ENCODE measurements at places on chromosomes 7 and 10. TPM values are rescaled to one million over a fixed set of nuclear protein-coding genes. Genes with fewer than 3 reads are reported as not detected.

- no peaks in the 10 kb centered on the region for H3K27me3 ChIP-seq
- no peak for DNase-seq
- no peaks in the 10 kb centered on the region for H3K4me1 ChIP-seq
- H3K36me3 ChIP-seq: no peaks in the 10 kb centered on the region
- no peak overlapping the region for H3K4me3 ChIP-seq
- H3K27ac ChIP-seq: no peak overlapping the region
These were observed 123.6 kb downstream of the PRLHR start for GRCh38 chr10:118471863-118472262.

DNA sequence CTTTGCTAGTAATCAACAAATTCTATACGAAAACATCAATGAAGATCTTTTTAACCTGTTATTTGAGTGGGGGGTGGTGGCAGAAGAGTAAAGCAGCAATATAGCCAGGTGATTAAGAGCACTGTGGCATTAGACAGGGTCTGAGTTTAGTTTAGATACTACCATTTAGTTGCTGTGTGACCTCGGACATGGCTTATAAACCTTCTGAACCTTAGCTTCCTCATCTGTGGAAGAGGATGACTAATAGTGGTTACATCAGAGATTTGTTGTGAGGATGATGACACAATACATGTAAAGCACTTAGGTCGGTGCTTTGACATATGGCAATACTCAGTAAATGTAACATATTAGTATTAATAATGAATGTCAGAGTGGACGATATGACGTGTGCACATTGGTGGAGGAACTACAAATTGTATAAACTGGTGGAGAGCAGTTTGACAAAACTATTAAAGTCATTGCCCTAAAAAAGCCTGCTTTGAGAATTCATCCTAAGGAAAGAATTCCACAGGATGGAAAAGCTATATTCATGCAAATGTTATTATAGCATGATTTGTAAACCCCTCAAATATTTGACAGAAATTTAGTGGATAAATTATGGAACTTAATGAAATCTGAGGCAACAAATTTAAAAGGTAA lies 24.3 kb downstream of the SPAG6 start:
- no peaks in the 10 kb centered on the region for H3K36me3 ChIP-seq
- H3K4me1 ChIP-seq: no peaks in the 10 kb centered on the region
- H3K4me3 ChIP-seq: no peak overlapping the region
- no peaks in the 10 kb centered on the region for H3K27me3 ChIP-seq
- no peak overlapping the region for H3K27ac ChIP-seq

DNA sequence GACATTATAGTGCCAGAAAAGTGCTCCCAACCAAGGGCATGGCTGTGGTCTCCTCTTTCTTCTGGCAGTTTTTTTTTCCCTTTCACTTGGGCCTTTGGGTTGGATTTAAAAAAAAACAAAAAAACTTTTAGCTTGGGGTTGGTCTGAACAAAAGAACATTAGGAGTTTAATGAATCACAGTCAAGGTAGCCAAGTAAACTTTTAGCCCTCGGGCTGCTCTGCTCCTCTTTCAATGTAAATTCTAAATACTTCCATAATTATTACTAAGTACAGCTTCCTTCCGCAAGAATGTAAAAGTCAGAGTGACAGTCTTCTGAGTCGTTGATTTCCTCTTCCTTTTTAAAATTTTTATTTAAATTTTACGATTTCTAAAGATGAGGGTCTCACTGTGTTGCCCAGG lies 79.2 kb downstream of the NRF1 start:
- H3K27me3 ChIP-seq: no peaks in the 10 kb centered on the region
- H3K27ac ChIP-seq: no peak overlapping the region
- no peaks in the 10 kb centered on the region for H3K4me1 ChIP-seq
- no peak overlapping the region for H3K4me3 ChIP-seq

DNA sequence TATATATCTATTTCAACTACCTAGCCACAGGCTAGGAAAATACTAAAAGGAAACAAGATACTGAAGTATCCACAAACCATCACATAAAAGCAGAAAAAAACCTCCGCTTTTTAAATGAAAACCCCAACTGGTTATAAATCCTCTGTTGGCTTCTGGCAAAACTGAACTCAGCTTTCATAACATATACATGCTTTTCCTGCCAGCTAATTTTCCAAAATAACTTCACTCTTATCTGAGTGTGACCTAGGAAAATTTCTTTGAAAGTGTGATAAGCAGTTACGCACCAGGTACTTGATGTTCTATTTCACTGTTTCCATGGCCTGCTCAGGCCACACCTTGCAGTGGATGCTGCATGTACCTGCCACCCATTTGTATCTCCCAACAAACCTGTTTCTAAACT lies 11.8 kb downstream of the FAM3C start:
- peaks cover 1% of the 10 kb centered on the region for H3K36me3 ChIP-seq
- no peak for DNase-seq
- H3K4me1 ChIP-seq: no peaks in the 10 kb centered on the region
- H3K27ac ChIP-seq: no peak overlapping the region
- no peak overlapping the region for H3K4me3 ChIP-seq

DNA sequence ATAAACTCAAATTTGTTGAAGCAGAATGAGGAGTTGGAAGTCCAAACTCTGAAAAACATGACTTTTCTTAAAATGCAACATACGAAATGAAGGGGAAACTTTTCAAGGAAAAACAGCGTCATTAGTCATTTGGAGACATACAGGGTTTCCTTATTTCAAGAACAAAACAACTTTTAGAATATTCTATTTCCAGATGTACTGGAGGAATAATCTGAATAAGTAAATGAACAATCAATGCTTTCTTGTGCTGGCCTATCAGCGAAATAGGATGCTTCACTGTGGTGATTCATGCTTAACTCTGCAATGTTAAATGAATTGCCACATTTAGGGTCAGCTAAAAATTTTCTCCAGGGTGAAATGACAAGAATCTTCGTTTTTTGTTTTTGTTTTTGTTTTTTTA lies 114.3 kb downstream of the SEMA3C start:
- H3K27me3 ChIP-seq: no peaks in the 10 kb centered on the region
- no peak overlapping the region for H3K27ac ChIP-seq
- DNase-seq: no peak
- no peaks in the 10 kb centered on the region for H3K4me1 ChIP-seq

GRCh38 chr7:131335639-131336381 lies 8.1 kb downstream of the MKLN1 start:
- no peaks in the 10 kb centered on the region for H3K36me3 ChIP-seq
- H3K4me3 ChIP-seq: no peak overlapping the region
- no peaks in the 10 kb centered on the region for H3K27me3 ChIP-seq

DNA sequence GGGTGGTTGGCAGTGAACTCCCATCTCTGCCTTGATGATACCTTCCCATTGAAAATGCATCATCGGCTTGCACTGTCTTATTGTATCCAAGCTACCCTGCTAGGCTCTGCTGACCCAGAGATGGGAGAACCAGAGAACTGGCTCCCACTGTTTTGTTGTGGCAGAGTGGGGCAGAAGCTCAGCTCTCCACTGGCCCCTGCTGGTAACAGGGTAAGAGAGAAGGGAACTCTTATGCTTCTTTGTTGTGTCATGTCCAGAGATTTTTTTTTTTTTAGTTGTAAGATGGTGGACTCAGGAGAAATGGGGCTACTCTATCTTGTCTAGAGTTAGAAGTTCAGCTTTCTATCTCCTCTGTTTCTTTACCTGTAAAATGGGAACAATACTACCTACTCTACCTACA lies 100.5 kb upstream of the SDK1 start:
- no peaks in the 10 kb centered on the region for H3K36me3 ChIP-seq
- no peaks in the 10 kb centered on the region for H3K27me3 ChIP-seq
- no peak overlapping the region for H3K4me3 ChIP-seq
- no peak for DNase-seq

- H3K36me3 ChIP-seq: no peaks in the 10 kb centered on the region
- H3K4me3 ChIP-seq: no peak overlapping the region
- no peaks in the 10 kb centered on the region for H3K27me3 ChIP-seq
- H3K27ac ChIP-seq: no peak overlapping the region
- no peaks in the 10 kb centered on the region for H3K4me1 ChIP-seq
- DNase-seq: no peak
These were observed 11.9 kb upstream of the PLEKHA1 start for GRCh38 chr10:122362621-122363020.

DNA sequence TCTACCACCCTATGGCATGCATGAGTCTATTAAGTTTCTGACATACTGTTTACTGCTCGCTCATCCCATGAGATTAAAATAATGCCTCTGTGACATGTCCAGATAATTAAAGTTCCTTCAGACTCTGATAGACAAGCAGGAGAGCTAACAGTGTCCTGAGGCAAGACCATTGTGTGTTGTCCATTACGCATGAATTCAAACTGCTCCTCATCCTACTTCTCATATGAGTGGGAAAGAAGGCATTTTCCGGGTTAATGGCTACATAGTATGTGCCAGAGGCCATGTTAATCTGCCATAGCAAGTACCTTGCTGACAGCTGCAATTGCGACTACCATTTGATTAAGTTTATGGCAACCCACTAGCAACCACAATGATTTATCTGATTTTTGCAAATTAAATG lies 113.3 kb downstream of the GNAI1 start:
- H3K27me3 ChIP-seq: no peaks in the 10 kb centered on the region
- H3K36me3 ChIP-seq: no peaks in the 10 kb centered on the region
- no peak overlapping the region for H3K4me3 ChIP-seq
- no peak overlapping the region for H3K27ac ChIP-seq
- no peak for DNase-seq
- H3K4me1 ChIP-seq: no peaks in the 10 kb centered on the region

GRCh38 chr10:123614888-123615287 lies 51.3 kb upstream of the GPR26 start:
- no peak overlapping the region for H3K4me3 ChIP-seq
- H3K27ac ChIP-seq: no peak overlapping the region
- no peaks in the 10 kb centered on the region for H3K36me3 ChIP-seq

DNA sequence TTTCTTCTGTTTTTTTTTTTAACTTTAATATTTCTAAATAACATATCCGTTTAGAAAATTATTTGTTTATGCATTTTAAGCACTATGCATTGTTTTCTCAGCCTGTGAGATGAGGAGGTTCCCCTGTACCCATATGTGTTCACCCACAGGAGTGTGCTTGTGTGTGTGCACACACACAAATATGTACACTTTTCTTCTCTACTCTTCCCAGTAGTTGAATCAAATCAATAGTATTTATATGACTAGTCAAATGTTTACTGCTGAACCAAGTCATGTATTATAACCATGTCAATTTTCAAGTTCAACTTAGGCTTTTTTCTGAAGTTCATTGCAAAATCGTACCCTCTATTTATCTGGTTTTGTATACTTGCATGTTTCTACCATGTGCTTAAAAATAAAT lies 37.3 kb downstream of the HDAC9 start:
- no peak overlapping the region for H3K4me3 ChIP-seq
- no peaks in the 10 kb centered on the region for H3K4me1 ChIP-seq
- DNase-seq: no peak
- no peak overlapping the region for H3K27ac ChIP-seq
- no peaks in the 10 kb centered on the region for H3K27me3 ChIP-seq
- H3K36me3 ChIP-seq: no peaks in the 10 kb centered on the region

GRCh38 chr7:70527520-70528115 lies 604.3 kb upstream of the GALNT17 start:
- no peak overlapping the region for H3K27ac ChIP-seq
- DNase-seq: peak; percentile 77
- H3K36me3 ChIP-seq: no peaks in the 10 kb centered on the region
- H3K4me1 ChIP-seq: no peaks in the 10 kb centered on the region
- no peaks in the 10 kb centered on the region for H3K27me3 ChIP-seq

- no peak for DNase-seq
- H3K27me3 ChIP-seq: no peaks in the 10 kb centered on the region
- H3K4me1 ChIP-seq: peaks cover 8% of the 10 kb centered on the region
- H3K36me3 ChIP-seq: no peaks in the 10 kb centered on the region
- peak overlapping the region; percentile 100 for H3K4me3 ChIP-seq
These were observed 24.7 kb downstream of the ADK start for GRCh38 chr10:74175510-74176379.

- no peak overlapping the region for H3K4me3 ChIP-seq
- no peaks in the 10 kb centered on the region for H3K4me1 ChIP-seq
- DNase-seq: no peak
- no peaks in the 10 kb centered on the region for H3K36me3 ChIP-seq
- no peak overlapping the region for H3K27ac ChIP-seq
- H3K27me3 ChIP-seq: no peaks in the 10 kb centered on the region
These were observed 39.7 kb downstream of the OTUD1 start for GRCh38 chr10:23478570-23478969.

DNA sequence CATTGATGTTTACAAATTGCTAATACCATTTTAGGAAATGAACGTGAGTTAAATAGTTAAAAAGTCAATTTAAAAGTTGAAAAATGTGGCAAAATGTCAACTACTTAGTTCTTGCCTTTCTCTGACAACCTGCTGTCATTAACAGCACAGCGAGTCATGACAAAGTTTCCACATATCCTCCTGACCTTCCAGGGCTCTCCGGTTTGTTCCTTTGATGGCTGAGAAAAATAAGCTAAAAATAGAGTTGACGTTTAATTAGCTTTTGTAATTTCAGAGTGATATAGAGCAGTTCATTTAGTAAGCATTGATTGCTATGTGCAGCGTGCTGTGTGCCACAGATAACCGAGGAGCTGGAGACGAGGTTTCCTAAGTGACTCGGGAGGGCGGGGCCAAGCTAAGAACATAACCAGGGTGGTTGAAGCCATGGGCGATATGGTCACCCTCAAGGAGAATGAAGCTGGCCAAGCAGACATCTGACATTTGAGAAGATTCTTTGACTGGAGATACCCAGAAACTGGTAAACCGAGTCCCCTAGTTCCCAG lies 47.9 kb downstream of the OGDH start:
- peaks cover 14% of the 10 kb centered on the region for H3K4me1 ChIP-seq
- no peak overlapping the region for H3K27ac ChIP-seq
- no peak overlapping the region for H3K4me3 ChIP-seq

GRCh38 chr7:39633563-39634477 lies 10.4 kb downstream of the RALA start:
- no peaks in the 10 kb centered on the region for H3K4me1 ChIP-seq
- H3K27me3 ChIP-seq: no peaks in the 10 kb centered on the region
- H3K4me3 ChIP-seq: no peak overlapping the region
- no peak for DNase-seq

- no peak overlapping the region for H3K4me3 ChIP-seq
- DNase-seq: peak; percentile 86
- no peak overlapping the region for H3K27ac ChIP-seq
- H3K36me3 ChIP-seq: no peaks in the 10 kb centered on the region
- no peaks in the 10 kb centered on the region for H3K27me3 ChIP-seq
- peaks cover 2% of the 10 kb centered on the region for H3K4me1 ChIP-seq
These were observed 3.3 kb downstream of the CRYGN start for GRCh38 chr7:151436446-151437158.

DNA sequence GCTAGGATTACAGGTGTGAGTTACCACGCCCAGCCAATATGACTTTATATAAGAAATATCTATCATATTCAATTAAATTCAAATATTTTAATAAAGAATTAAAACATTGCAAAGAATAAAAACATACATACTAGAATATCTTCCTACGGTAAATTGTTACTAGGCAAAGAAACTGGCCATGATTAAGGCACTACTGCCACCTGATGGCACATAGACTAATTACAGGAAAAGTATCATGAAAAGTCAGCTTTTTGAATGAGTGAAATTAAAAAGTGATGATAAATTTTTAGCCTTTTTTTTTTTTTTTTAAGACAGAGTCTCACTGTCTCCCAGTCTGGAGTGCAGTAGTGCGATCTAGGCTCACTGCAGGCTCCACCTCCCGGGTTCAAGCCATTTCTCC lies 30.9 kb downstream of the MRPS33 start:
- no peaks in the 10 kb centered on the region for H3K27me3 ChIP-seq
- no peak for DNase-seq
- H3K36me3 ChIP-seq: no peaks in the 10 kb centered on the region

The GIMAP5 gene
- total RNA-seq: 30.0 TPM

The PRRT4 gene
- total RNA-seq: not detected

The BLNK gene
- total RNA-seq: 38.8 TPM

The PARG gene
- total RNA-seq: 30.3 TPM

The CYP3A5 gene
- total RNA-seq: 13.5 TPM

All from kidney (tissue), 22 donors.